Esophagus squamous epithelium (tissue), 5 donors: ENCODE measurements at places on chromosomes 1 and 21.

GRCh38 chr1:19087017-19087736 is 122.9 kb downstream of the UBR4 start:
- no peak for DNase-seq

- DNase-seq: no peak
These were observed 37.8 kb downstream of the FRRS1 start for GRCh38 chr1:99728494-99729235.

DNA sequence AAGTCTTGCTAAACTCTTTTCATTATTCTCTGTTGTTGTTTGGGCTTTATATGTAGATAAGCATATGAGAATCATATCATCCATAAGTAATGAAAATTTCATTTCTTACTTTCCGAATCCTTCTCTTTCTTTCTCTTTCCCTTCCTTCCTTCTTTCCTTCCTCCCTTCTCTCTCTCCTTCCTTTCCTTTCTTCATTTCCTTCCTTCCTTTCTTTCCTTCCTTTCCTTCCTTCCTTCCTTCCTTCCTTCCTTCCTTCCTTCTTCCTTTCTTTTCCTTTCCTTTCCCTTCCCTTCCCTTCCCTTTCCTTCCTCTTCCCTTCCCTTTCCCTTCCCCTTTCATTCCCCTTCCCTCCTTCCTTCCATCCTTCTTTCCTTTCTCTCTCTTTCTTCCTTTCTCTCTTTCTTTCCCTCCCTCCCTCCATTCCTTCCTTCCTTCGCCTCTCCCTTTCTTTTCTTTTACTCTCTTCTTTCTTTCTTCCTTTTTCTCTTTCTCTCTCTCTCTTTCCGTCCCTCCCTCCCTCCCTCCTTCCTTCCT is 147.3 kb downstream of the UCK2 start:
- DNase-seq: no peak

DNA sequence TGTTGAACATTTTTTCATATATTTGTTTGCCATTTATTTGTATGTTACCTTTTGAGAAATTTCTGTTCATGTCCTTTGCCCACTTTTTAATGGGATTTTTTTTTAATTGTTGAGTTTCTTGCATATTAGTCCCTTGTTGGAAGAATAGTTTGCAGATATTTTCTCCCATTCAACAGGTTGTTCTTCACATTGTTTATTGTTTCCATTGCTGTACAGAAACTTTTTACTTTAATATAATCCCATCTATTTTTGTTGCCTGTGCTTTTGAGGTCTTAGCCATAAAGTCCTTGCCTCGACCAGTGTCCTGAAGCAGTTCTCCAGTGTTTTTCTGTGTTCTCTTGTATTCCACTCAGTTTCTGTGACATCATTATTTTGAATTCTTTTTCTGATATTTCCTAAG is 54.2 kb upstream of the B3GALT2 start:
- no peak for DNase-seq

- DNase-seq: no peak
These were observed 810 bp upstream of the HLX start for GRCh38 chr1:220878191-220879075.

DNA sequence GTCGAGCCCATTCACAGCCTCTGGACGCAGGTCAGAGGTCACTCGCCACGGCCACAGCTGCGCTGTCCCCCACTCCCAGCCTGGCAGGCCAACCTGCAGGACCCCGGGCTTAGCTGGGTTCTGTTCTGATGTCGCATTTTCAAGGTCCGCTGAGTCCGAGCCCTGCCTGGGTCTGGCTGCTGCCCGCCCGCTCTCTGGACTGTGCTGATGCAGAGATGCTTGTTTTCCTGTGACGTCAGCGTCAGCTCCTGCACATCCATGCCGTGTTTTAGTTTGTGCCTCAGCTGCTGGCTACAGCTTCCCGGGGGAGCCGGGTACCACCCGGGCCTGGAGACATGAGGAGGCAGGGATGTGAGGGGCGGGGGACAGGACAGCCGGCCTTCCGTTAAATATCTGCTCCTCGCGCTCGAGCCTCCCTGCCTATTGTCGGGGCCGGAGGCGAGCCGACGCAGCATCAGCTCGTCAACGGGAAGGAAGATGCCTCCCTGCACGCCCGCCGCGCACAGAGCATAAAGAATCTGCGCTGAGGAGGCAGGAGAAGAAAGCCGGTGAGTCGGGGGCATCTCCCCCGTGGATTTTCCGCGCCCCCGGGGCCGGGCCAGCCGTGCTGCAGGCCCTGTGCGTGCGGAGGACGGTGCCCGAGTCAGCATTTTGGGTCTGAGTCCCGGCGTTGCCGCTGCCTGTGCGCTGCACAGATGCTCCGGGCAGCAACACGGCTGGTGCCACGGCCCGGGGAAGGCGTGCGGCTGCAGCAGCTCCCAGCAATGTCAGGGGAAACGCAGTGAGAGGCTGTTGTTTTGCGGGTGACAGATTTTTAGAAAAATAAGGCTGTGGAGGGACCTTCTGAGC is 23.4 kb downstream of the PRKCZ start:
- no peak for DNase-seq
